Skeletal muscle cell (primary cell): ENCODE measurements at places on chromosomes 7 and 10.

GRCh38 chr7:111953611-111954010, 252.6 kb downstream of the DOCK4 start:
- DNase-seq = no peak

DNA sequence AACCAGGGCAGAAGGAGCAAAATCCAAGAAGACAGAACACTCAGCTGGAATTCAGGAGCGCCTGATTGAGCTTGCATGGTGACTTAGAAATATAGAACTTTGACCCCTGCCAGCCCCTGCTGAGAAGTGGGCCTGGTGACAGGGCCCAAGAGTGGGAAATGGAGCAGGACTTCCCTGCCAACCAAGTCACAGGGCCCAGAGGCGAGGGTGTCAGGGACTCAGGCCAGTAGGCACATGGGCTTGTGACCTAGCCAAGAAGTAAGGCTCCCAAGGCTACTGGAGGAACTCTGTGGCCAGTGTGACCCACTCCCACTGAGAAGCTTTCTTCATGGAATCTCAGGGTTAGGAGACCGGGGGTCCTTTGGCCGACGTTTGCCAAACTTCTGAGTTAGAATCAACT, 31.9 kb downstream of the LRRC20 start:
- no peak for DNase-seq

DNA sequence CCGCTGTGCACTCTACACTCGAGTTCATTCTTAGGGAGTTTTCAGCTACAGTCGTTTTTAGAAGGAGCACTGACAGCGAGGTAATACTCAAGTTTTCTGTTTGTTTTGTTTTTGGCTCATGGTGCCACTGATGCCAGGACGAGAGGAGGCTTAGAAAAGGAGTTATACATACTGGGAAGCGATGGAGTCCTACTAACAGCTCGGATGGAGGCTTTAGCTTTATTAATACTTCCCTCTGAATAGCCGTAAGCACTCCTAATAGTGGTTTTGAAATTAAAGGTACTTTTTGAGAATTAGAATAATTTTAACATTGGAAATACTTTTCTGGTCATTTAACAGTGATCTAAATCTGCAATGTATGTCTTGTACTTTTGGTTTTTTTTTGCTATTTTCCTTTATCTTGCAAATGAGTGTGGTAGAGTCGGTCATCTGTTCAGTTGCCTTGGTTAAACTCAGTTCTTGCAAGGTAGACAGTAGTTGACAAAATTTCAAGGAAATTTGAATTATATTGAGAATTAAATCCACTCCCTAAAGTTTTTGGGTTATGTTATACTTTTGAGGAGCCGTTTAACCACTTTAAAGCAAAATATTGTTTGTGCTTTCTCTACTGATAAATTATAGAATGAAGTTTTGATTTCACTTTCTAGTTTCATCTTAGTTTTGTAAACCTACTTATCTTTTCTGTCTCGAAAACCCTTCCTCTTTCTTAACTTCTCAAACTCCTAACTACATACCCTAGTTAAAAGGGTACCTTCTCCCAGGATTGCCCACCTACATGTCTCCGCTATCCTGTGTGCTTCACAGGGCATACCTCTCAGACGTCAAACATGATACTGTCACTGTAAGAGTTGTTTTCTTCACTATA, 1.5 kb downstream of the HBP1 start:
- DNase-seq = no peak

DNA sequence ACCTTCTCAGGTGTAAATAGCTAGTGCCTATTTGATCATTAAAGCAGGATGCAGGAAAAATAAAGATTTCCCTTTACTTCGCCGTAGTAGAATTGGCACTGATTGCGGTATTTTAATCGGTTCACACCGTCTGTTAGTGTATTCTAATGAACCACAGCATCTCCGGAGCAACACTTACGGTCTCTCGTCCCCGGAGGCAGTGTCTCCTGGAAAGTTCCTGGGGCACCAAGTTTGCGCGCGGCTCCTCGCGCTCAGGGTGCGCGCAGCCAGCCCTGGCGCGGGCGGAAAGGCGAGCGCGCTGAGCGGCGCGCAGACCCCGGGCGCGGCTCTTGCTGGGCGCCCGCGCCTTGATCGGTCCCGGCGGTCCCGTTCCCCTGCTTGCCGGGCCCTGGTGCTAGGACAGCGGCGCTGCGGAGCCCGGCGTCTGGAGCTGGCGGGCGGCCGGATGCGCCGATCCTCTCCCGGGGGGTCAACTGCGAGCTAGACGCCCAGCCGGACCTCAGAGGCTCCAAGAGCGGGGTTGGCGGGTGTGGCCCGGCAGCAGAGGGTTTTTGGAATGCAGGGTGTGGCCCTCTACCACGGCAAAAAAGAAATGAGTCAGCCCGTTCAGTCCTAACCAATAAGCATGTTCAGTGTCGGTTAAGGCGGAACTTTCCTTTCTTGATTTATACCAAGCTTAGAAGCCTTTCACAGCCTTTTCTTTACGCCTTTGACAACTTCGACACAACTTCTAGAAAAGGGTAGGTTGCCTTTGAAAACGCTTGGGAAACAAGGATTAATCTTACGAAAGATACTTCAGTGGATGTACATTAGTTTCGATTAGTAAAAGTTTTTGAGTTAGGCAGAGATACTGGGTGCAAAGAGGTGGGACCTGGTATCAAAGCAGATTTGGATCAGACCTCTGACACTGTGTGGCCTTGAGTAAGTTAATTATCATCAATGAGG, 166.8 kb upstream of the ASAH2 start:
- DNase-seq = no peak

- no peak for DNase-seq
These were observed 7.9 kb upstream of the XPNPEP1 start for GRCh38 chr10:109931163-109931562.

DNA sequence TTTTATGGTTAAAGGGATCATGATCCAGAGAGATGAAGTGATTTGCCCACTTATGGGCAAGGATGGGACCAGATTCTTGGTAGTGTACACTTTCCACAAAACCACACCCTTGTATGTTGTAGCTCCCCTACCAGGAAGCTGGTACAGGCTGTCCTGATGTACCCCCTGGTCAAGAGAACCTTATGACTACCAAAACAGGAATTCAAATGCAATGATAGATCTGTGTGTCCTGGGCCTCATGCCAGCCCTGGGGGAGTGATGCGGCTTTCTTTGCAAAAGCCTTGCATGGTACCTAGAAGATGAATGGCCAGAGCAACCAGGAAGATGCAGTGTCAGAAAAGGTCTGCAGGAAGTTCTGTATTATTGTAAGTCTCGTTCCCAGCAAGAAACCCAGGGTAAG, 94.9 kb upstream of the AGK start:
- DNase-seq = no peak

- no peak for DNase-seq
These were observed 6.1 kb downstream of the GIMAP1 start for GRCh38 chr7:150722431-150722931.

DNA sequence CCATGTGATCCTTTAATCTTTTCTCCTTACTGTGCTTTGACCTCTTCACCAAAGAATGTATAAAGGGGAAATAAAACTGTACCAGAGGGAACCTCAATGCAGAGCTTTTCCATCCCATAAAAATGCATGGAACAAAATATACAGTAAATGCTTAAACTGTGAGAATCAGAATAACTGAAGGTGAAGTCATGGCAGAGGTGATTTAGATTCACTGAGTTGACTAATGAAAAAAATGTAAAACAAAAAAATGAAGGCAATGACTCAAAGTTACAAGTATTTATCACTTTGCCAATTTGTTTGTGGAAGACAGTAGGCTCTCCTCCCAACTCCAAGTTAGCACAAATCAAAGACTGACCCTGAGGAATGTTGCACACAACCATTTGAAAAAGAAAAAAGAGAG, 1331.6 kb upstream of the SORCS1 start:
- no peak for DNase-seq

DNA sequence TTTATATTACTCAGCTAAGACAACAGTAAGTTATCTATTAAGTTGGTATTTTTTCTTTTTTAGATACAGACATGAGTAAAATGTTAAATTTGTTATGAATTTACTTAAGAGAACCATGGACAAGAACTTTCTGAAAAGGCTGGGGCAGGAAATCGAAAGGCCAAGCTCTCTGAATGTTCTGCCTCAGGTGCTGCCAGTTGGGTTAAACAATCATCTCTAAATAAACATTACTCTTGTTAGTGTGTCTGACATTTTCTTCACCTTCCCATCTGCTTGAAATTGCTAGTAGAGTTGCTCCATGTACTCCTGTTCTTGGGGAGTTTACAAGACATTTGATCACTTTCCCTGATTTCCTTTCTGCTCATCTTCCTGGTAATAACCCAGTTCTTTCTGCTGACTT, 87.5 kb downstream of the ANKRD7 start:
- no peak for DNase-seq

DNA sequence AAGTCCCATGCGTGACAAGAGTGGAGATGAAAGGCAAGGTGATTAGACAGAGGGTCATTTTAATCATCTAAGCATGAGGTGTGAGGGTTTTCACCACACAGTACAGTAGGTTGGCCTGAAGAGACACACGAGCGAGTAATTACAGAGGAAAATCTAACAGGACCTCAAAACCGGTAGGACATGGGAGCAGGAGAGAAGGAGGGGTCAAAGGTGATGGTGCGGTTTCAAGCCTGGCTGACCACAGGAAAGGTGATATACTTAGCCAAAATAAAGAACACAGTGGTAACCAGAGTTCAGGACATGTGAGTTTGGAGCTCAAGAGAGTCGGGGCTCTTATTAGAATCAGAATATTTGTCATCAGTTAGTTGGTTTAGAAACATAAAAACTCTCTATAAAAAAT, 20.0 kb downstream of the GLI3 start:
- no peak for DNase-seq

DNA sequence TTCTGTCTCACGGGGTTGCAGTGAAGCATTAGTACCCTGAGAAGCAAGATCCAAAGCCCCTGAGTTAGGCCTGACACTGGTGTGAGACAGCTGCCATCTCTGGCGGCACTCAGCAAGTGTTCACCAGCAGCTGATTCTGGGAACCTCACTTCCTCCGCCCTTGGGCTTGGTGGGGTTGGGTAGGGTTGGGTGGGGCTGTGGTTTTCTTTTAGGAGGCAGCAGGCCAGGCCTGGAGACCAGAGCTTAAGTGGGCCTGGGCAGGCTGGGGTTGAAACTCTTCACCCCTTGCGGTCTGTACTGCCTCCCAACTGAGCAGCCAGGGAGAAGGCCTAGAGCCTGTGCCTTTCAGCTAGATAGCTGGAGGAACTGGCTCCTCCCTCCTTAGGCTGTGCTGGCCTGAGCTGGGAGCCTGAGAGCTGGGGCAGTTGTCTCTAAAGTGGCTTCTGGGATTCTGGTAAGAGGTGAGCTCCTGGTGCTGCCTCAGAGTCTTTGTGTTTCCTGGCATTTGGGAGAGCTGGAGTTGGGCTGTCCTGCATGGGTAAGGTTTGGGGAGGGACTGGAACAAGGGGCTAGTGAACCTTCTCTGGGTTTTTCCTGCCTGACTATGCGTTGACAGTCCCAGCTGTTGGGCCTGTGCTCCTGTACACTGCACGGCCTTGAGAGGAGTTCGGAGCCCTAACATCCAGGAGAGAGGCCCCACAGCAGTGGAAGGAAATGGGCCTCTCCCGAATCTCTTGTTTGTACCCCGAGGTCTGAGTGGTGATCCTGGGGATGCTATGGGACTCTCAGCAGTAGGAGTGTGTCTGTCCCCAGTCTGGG, 5.1 kb downstream of the TSPAN14 start:
- no peak for DNase-seq

GRCh38 chr10:22853906-22854447, 73.9 kb upstream of the ARMC3 start:
- no peak for DNase-seq

DNA sequence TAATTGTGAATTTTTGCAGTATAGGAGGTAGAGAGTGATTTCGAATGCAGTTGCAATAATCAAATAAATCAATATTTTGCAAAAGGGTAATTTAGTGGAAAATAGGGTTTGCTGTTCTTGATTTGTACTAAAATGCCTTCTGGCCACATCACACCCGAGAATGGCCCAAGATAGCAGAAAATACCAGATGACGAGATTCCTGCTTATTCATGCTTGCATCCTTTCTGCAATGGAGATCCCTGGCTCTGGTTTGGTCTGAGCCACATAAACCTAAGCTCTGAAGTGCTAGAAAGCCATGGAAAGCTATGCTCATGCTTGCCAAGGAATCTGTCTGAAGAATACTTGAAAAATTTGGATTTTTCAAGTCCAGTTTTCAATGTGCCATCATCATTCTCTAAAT, 634.2 kb upstream of the COBL start:
- no peak for DNase-seq

GRCh38 chr10:71995887-71996575, 31.8 kb downstream of the CHST3 start:
- DNase-seq = no peak

DNA sequence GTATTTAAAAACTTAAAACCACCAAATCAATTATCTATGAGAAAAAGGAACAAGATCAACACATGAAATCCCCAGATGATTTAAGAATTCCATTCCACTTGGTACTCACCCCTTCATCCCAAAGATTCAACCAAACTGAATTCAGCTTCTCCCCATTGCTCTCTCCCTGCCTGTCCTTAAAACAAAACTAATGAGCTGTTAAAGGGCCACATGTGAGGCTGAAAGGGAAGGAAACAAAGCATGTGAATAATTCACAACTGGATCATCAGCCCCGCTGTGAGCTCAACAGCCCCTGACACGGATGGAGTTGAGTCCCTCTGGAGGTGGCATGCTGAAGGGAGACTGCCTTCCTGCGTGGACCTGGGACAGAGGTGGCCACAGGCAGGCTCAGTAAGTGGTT, 32.9 kb downstream of the VOPP1 start:
- DNase-seq = no peak

GRCh38 chr7:151883857-151884256, 6.9 kb upstream of the PRKAG2 start:
- no peak for DNase-seq

DNA sequence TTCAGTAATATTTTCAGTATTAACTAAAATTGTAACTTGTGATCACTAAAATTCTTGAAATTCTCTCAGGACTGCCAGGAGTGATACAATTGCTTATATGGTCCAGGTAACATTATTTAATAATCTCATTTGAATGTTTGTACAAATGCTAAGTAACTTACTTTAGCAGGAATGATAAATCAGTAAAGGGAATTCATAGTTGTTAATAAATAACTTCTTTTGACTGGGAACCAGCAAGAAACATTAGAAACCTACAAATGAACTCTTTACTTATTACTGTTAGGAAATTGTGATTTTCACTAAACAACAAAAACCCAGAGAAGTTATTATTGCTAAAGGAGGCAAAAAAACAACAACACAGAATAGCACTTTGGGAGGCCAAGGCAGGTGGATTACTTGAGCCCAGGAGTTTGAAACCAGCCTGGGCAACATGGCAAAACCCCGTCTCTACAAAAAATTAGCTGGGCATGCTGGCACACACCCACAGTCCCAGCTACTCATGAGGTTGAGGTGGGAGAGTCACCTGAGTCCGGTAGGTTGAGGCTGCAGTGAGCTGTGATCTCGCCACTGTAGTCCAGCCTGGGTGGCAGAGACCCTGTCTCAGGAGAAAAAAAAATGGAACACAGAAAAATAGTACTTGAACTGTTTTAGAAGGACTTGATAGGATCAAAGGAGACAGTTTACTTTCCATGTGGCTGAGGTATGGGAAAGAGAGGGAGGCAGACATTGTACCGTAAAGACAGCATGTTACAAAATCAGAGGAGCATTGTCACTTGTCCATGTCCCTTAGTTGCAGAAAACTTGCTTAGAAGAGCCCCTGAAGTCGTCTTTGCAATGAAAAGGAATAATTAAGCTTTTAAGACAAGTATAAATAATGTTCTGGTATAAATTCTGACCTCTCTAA, 53.1 kb downstream of the SHOC2 start:
- DNase-seq = no peak
